ENCODE measurements at places on chromosomes 13 and 19.

- DNase-seq = no peak
Observed at GRCh38 chr13:110301083-110301482, 5.9 kb downstream of the COL4A1 start.

GRCh38 chr13:59789558-59789957 lies 374.2 kb downstream of the DIAPH3 start:
- no peak for DNase-seq

- peak; percentile 52 for DNase-seq
Observed at GRCh38 chr13:52104624-52105023, 24.2 kb downstream of the NEK5 start.

- DNase-seq = peak; percentile 17
Observed at GRCh38 chr19:41705393-41706174, 2.8 kb upstream of the CEACAM5 start.

DNA sequence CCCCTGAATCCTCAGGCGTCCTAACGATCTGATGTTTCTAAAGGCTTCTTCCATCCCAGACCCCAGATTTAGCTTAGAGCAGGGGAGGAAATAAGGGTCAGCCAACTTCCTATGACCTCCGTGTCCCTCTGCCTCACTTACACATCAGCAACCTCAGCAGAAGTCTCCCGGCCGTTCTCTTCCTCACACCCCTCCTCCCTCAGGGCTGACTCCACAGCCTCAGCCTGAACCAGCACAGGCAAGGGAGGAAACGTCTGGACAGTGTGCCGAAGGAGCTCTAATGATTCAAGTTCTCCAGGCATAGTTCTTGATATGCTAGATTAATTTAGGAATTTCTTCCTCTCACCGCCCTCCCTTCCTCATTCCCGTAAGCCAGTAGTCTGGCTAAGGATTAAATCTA lies 121.4 kb downstream of the NUFIP1 start:
- peak; percentile 51 for DNase-seq

GRCh38 chr13:107035778-107036177 lies 467.8 kb upstream of the ARGLU1 start:
- DNase-seq = peak; percentile 65

DNA sequence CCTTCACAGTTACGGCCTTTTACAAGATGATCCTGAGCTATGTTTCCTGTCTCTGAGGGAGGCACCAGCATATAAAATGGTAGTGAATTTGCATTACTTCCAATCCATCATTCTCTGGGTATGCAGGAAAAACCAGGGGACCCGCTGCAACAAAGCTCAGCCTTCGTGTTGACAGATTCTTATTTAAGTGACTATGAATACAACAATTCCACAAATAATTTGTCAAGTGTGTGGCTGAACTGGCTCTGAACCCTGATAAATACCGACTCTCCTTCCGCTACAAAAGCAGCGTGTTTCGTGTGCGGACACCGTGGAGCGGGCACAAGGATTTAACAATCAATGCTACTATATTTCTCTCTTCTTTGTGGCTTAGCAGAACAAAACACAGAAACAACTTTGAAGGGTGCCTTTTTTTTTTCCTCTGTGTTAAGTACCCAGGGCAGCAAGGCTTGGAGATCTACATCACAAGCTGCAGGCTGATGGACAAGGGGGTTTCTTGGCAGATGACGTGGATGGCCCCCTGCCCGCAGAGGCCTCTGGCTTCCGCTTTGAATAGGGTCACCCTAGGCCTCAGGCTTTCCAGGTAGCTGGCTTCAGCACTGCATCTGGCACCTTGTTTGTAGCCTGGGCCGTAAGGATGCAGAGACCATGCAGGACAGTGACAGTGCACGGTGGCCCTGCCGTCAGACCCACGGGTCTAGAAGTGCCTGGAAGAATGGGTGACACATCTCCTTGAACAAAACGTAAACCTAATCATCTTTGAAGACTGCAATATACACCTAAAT lies 280.5 kb upstream of the TSHZ3 start:
- no peak for DNase-seq

GRCh38 chr13:99269627-99270241 lies 11.6 kb upstream of the GPR18 start:
- peak; percentile 87 for DNase-seq

DNA sequence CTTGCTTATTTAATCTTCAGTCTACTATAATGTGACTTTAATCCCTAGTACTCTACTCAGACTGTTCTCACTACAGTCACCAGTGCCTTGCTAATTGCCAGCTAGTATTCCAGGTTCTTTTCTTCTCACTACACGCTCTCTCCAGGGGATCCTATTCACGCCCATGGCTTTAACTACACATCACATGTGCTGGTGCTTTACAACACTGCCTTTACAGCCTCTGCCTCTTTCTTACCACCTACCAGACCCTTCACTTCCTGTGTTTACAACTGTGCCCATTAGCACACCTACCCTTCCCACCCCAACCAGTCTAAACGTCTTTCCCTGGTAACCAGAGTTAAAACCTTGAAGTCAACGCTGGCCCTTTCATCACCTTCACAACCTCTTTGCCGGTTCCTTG lies 249.5 kb downstream of the DNAJC15 start:
- no peak for DNase-seq

DNA sequence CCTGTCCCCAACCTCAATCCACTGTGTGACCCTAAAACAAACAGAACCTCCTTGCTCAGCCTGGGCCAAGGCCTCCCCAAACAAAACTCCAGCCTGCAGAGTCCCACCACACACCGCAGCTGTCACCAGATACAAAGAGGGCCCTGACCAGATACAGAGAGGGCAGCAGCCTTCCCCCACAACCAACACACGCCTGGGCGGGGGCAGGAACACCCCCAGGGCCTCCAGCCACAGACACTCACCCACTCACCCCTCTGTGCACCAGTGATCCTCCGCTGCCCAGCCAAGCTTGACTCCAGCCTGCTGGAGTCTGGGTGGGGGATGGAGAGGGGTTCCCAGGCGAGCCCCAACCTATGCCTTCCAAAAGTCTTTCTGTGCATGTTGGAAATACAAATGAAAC lies 5.9 kb upstream of the CIRBP start:
- no peak for DNase-seq

DNA sequence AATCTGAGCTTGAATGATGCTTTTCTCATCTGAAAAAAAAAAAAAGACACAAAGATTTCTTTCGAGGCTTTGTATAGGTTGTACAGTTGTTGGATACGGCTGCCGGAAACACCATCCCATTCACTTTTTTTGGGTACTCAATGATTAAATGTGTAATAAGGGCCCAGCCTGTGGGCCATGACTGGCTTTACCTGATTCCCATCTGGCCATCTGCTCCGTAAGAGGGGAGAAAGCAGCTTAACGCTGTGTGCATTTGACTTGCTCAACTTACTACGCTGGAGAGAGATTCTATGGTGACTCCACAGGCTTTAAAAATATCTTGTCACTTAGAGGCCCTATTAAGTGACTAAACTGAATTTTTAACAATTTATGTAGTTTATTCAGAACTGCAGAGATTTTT lies 731 bp downstream of the ZNF558 start:
- DNase-seq = peak; percentile 23

GRCh38 chr19:12723641-12724426 lies at the start of gene TNPO2:
TSS of gene TNPO2 (minus strand) at chr19:12723932. CDS start at chr19:12720977, 2,955 bp downstream.
- peak; percentile 71 for DNase-seq

DNA sequence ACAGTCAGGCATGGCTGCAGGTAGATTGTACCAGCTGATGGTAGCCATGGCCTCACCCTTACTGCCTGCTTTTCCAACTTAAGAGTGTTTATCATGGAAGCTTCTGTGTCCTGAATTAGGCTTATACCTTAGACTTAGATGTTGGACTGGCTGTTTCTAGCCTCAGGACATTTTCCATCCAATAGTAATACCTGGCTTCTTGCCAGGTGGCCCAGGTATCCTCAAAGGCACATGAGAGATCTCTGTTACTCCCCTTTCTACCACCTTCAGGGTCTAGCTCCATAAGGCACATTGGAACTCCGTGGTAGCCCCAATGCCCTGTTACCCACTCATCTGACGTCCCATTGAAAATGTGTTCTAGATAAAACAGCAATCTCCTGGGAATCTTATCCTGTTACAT lies 407.5 kb downstream of the SPRY2 start:
- no peak for DNase-seq

DNA sequence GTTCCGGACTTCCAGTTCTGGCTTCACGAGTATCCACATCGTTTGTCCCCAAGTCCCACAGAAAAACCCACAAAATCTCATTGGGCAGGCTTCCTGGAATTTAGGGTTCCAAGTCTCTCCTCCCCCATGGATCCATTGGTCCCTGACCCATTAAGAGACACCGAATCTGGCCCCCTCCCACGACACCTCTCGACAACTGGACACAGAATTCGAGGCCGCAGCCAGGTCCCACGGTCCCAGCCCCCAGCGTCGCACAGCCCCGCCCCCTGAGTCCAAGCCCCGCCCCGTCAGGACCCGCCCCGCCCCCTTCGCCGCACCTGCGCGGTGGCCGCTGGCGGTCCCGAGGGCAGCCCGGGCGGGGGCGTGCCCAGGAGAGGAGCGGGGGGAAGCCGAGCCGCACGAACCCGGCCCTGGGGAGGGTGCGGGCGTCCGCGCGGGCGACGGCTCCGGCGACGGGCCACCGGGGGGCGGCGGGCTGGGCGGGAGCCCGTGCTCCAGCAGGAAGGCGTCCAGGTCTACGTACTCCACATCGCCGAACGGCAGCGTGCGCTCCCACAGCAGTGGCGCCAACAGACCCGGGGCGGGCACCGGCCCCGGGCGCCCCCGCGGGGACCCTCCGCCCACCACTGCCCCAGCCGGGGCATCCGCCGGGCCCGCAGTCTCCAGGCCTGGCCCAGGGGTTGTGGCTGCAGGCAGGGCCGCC lies 1.8 kb downstream of the DBP start:
- DNase-seq = no peak

- no peak for DNase-seq
Observed at GRCh38 chr13:63086286-63086685, 1670.6 kb upstream of the PCDH20 start.

DNA sequence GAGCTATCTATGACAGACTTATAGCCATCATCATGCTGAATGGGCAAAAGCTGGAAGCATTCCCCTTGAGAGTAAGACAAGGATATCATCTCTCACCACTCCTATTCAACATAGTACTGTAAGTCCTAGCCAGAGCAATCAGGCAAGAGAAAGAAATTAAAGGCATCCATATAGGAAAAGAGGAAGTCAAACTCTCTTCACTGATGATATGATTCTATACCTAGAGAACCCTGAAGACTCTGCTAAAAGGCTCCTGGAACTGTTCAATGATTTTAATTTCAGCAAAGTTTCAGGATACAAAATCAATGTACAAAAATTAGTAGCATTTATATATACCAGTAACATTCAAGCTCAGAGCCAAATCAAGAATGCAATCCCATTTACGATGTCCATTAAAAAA lies 21.7 kb upstream of the C1QTNF9B start:
- no peak for DNase-seq

- DNase-seq = no peak
Observed at GRCh38 chr19:40803857-40804782, 5.1 kb downstream of the EGLN2 start.

GRCh38 chr13:30158774-30159445 lies 148.4 kb downstream of the KATNAL1 start:
- peak; percentile 89 for DNase-seq

DNA sequence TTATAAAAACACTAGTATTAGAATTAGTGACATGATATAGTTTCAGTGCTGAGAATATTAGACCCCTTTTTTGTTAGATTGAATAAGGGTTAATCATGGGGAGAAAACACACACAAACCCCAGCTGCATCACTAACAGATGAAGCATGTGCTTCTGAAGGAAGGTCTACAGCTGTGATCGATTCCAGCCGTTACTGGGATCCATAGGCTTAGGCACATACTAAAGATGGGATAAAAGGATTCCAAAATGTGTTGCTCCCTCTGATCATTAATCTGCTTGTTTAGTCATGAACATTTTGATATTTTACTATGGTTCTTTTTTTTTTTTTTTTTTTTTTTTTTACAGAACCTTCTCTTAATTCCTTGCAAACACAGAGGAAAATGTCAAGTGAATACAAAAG lies 1591.3 kb downstream of the EFNB2 start:
- DNase-seq = no peak

DNA sequence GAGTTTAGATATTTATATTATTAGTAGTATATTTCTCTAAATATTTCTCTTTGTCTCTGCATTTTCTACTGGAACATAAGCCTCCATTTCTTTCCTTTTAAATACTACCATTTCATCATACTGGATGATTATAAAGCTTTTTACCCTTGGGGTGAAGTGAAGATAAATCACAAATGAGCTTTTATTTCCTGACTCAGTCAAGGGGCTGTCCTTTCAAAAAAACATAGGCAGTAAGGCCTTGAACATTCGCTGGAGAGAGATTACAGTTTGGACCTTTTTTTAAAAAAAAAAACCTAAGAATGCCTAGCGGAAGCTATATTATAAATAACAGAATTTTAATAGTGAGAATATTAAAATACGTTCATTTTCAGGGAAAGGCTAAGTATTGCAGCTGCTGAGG lies 268.8 kb upstream of the PCDH9 start:
- no peak for DNase-seq

DNA sequence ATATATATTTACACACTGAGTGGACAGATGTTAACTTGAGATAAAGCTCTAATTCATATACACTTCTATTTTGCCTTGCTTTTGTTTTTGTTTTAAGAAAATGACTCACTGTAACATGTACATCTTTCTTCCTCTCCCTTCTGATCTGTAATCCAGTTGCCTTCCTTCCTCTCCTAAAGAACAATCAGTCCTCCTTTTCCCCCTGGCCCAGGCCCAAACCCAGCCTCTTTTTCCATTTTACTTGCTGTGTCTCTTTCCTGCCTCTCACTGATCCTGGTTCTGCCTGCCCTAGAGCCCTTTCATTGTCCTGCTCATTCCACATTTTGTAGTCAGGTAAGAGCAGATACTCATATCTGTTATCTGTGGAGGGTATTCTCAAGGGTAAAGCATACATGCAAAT lies 50.8 kb downstream of the ZAR1L start:
- DNase-seq = peak; percentile 66

DNA sequence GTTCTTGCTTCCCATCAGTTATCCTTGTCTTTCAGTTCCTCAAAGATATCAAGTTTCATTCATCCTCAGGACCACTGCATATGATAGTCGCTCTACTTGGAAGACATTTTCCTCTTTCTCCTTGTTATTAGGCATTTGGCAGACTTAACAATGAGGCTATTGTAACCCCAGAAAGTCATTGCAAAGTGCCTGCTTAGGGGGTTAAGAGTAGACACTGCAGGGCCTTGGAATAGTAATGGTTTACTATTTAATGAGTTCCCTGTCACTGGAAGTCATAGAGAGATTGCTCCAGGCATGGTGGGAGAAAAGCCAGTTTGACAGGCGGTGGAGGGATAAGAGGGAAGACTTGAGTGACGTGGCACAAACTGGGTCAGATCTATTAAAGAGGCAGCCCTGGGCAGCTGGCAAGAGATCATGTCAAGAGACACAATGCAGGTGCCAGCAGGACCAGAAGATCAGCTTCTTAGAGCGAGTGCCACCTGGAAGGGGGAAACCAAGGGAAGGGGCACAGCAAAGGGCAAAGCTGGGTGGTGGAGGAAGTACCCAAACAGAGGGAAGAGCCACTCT lies 16.8 kb upstream of the CPB2 start:
- no peak for DNase-seq

DNA sequence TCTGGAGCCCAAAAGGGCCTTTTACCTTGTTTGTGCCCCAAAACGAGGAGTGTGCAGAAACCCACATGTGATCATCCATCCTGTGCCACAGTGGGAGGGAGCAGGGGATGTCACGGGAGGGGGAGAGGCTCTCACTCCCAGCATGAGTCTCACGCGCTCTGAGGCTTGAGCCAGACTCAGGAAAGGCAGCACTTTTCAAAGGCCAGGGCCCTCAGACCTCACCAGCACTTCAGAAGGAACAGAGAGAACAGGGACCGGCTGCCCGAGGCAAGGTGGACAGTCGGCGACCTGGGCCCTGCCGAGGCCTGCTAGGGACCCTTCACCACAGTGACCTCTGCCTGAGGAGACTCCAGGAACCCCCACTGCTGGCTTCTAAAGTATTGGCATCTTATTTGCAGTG lies 71.7 kb upstream of the WASF3 start:
- DNase-seq = peak; percentile 59
